ENCODE measurements at places on chromosomes 12 and 14. TPM values are rescaled to one million over a fixed set of nuclear protein-coding genes. Genes with fewer than 3 reads are reported as not detected.

Gene PKP2
- 0.52 TPM for polyA plus RNA-seq

GRCh38 chr14:100234511-100234910, 4.4 kb upstream of the YY1 start:
- H3K36me3 ChIP-seq = no peaks in the 10 kb centered on the region
- no peaks in the 10 kb centered on the region for H3K27me3 ChIP-seq
- H3K27ac ChIP-seq = peak overlapping the region; percentile 48
- H3K4me3 ChIP-seq = no peak overlapping the region
- peaks cover 39% of the 10 kb centered on the region for H3K4me1 ChIP-seq

- H3K36me3 ChIP-seq = no peaks in the 10 kb centered on the region
- H3K4me1 ChIP-seq = peaks cover 11% of the 10 kb centered on the region
- H3K4me3 ChIP-seq = no peak overlapping the region
- no peak overlapping the region for H3K27ac ChIP-seq
Observed at GRCh38 chr12:10715491-10715890, 7.6 kb downstream of the YBX3 start.

Gene GPR84
- polyA plus RNA-seq = not detected

Gene GZMB
- polyA plus RNA-seq = 0.82 TPM

GRCh38 chr14:44960146-44960545, 1.6 kb downstream of the KLHL28 start:
- H3K36me3 ChIP-seq = no peaks in the 10 kb centered on the region
- peak overlapping the region; percentile 28 for H3K27ac ChIP-seq
- no peak for DNase-seq
- peaks cover 84% of the 10 kb centered on the region for H3K4me1 ChIP-seq
- H3K4me3 ChIP-seq = peak overlapping the region; percentile 93

GRCh38 chr14:33567731-33568130, 383.1 kb downstream of the EGLN3 start:
- DNase-seq = no peak
- H3K4me1 ChIP-seq = no peaks in the 10 kb centered on the region
- H3K36me3 ChIP-seq = no peaks in the 10 kb centered on the region
- H3K27ac ChIP-seq = no peak overlapping the region
- H3K27me3 ChIP-seq = no peaks in the 10 kb centered on the region

Gene TMEM229B
- polyA plus RNA-seq = 28.9 TPM

Gene ESPL1
- 0.16 TPM for polyA plus RNA-seq

GRCh38 chr12:107178776-107179175, 85.4 kb upstream of the CRY1 start:
- no peak overlapping the region for H3K4me3 ChIP-seq
- no peaks in the 10 kb centered on the region for H3K4me1 ChIP-seq
- H3K27ac ChIP-seq = no peak overlapping the region
- DNase-seq = peak; percentile 25

GRCh38 chr12:78562368-78563205, 302.0 kb upstream of the SYT1 start:
- no peaks in the 10 kb centered on the region for H3K36me3 ChIP-seq
- no peaks in the 10 kb centered on the region for H3K27me3 ChIP-seq
- H3K4me1 ChIP-seq = no peaks in the 10 kb centered on the region

DNA sequence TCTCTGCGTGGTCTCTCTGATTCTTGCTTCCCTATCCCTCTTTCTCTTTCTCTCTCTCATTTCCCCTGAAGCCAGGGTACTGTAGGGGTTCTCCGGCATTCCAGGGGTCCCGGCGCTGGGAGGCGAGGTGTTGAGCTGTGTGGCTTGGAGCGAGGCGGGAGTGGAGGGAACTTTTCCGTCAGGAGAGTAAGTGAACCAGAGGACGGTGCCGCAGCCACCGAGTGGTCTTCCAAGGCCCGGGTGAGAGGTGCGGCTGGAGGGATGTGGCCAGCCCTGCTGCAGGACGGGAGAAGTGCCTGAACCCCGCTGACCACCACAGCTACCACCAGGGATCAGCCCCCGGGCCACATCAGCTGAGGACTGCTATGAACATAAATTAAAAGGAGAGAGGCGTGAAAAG, 68.2 kb upstream of the FAM181A start:
- no peak overlapping the region for H3K4me3 ChIP-seq
- H3K27ac ChIP-seq = no peak overlapping the region
- H3K27me3 ChIP-seq = no peaks in the 10 kb centered on the region
- DNase-seq = no peak
- H3K36me3 ChIP-seq = no peaks in the 10 kb centered on the region

GRCh38 chr14:76580967-76581366, 180.3 kb upstream of the VASH1 start:
- H3K4me3 ChIP-seq = no peak overlapping the region
- no peak overlapping the region for H3K27ac ChIP-seq
- no peak for DNase-seq
- H3K27me3 ChIP-seq = no peaks in the 10 kb centered on the region

DNA sequence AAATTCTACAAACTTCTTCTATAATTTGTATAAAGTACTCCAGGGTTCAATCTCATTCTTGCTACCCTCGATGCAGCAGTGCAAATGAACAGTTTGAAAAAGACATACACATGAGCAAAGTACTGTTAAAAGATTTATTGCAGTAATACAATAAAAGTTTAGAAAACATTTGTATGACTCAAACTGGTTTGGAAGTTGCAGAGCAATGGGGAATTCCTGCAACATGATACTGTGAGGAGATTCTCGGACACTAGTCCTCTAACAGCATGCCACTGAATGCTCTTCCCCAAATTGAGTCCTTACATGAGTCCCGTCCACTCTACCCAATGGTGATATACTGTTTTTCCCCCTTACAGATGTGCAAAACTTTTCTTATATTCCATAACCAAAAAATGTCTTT, 45.4 kb downstream of the ATG14 start:
- H3K27ac ChIP-seq = no peak overlapping the region
- no peaks in the 10 kb centered on the region for H3K4me1 ChIP-seq
- no peaks in the 10 kb centered on the region for H3K27me3 ChIP-seq
- H3K4me3 ChIP-seq = no peak overlapping the region
- DNase-seq = no peak

DNA sequence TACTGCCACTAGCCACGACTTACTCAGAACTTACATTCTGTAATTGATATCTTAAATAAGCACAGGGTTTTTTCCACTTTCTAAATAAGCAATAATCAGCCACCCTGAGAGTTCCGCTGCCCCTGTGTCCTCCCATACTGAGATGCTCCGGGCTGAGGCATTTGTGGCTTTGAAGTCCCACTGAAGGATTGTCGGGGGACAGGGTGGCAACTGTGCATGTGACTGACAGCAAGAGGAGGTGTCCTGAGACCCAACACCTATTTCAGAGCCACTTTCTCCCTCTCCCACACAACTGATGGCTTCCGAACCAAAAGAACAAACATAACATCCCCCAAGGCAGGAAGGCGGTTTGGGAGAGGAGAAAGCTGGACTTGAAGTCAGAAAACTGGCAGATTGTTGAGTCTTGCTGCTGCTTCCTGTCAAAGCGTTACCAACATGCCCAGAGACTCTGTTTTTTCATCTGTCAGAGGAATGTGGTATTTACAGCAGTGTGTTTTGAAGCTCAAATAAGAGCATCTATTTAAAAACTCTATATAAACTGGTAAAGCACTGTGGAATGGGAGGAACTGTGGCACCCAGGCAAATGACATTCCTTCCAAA, 157.9 kb upstream of the FKBP4 start:
- H3K27me3 ChIP-seq = peaks cover 5% of the 10 kb centered on the region
- no peaks in the 10 kb centered on the region for H3K36me3 ChIP-seq
- no peak overlapping the region for H3K27ac ChIP-seq
- H3K4me3 ChIP-seq = no peak overlapping the region
- peaks cover 6% of the 10 kb centered on the region for H3K4me1 ChIP-seq

DNA sequence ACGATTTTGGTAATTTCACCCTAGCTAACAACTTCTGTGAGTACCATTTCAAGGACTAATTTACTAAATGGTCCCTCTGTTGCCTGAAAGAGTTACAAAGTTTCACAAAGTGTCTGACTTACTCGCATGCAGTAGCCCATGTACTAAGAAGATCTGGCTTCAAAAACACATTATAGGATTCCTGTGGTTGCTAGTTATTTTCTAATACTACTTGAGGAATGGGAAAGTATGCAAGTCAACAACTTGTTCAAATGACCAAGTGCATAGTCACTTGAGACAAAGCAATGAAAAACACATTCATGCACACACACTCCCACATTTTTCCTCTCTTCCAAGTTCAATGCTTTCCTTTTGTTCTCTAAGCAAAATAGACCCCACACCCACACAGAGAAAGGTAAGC, 219.7 kb upstream of the TMPO start:
- no peak overlapping the region for H3K4me3 ChIP-seq
- H3K4me1 ChIP-seq = no peaks in the 10 kb centered on the region
- H3K27me3 ChIP-seq = peaks cover 4% of the 10 kb centered on the region
- H3K27ac ChIP-seq = no peak overlapping the region
- no peaks in the 10 kb centered on the region for H3K36me3 ChIP-seq

GRCh38 chr12:851913-852312, 97.6 kb downstream of the RAD52 start:
- no peak for DNase-seq
- no peaks in the 10 kb centered on the region for H3K27me3 ChIP-seq
- no peak overlapping the region for H3K27ac ChIP-seq
- H3K4me1 ChIP-seq = peaks cover 41% of the 10 kb centered on the region
- no peak overlapping the region for H3K4me3 ChIP-seq

GRCh38 chr14:99950181-99950580, 115.0 kb upstream of the EVL start:
- no peak overlapping the region for H3K27ac ChIP-seq
- no peaks in the 10 kb centered on the region for H3K36me3 ChIP-seq
- H3K27me3 ChIP-seq = peaks cover 13% of the 10 kb centered on the region
- peaks cover 14% of the 10 kb centered on the region for H3K4me1 ChIP-seq
- H3K4me3 ChIP-seq = no peak overlapping the region
- no peak for DNase-seq

DNA sequence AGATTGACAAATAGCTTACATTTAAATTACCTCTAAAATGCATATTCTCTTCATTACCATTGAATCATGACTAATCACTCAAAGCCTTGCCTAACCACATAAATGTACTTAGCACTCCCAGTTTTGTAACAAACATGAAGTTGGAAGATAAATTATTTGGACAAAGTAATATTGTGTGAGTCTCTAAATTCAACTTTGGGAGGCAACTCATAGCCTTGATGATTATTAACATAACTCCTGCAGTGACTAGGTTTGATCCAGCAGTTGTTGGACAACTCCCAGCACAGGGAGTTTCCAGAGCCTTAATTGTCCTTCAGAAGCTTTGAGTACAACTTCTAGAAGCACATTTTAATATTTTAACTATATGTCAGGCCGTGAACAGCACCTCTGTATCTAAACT, 153.4 kb upstream of the PDZRN4 start:
- H3K36me3 ChIP-seq = no peaks in the 10 kb centered on the region
- H3K4me1 ChIP-seq = no peaks in the 10 kb centered on the region
- H3K4me3 ChIP-seq = no peak overlapping the region

Gene GRIP1
- polyA plus RNA-seq = 0.52 TPM

Gene ATN1
- 0.16 TPM for polyA plus RNA-seq

Gene LRRC10
- not detected for polyA plus RNA-seq

Gene DEPDC4
- 0.95 TPM for polyA plus RNA-seq

- H3K36me3 ChIP-seq = no peaks in the 10 kb centered on the region
- no peaks in the 10 kb centered on the region for H3K27me3 ChIP-seq
- H3K4me1 ChIP-seq = no peaks in the 10 kb centered on the region
Observed at GRCh38 chr12:67758521-67758920, 110.0 kb downstream of the DYRK2 start.

- H3K36me3 ChIP-seq = no peaks in the 10 kb centered on the region
- H3K27ac ChIP-seq = no peak overlapping the region
- DNase-seq = no peak
- H3K27me3 ChIP-seq = no peaks in the 10 kb centered on the region
- H3K4me3 ChIP-seq = no peak overlapping the region
- peaks cover 20% of the 10 kb centered on the region for H3K4me1 ChIP-seq
Observed at GRCh38 chr12:75959506-75959905, 72.1 kb downstream of the PHLDA1 start.

Gene IL22
- 0.67 TPM for polyA plus RNA-seq

DNA sequence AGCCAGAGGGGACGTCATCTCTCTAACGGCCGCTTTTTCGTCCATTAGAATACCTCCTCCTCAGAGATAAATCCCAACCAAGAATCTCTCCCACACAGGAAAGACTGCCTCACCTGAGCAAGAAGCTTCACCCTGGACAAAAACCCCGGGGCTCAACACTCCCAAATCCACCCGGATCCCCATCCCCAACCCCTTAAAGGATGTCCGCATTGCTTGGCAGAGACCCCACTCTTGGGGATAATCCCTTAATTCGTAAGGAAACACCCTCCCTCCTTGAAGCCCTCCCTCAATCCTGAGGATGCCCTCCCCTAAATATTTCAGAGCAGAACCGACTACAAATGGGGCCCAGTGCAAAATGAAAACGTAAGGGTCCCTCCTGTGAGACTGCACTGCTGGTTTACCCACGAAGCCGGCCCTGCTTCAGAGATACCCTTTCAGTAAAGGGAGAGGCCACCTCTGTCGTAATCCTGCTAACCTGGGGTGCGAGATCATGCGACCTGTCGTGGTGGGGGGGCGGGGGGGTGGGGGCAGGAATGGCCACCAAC, 655 bp upstream of the DYNLL1 start:
- peaks cover 19% of the 10 kb centered on the region for H3K4me1 ChIP-seq
- DNase-seq = no peak
- H3K36me3 ChIP-seq = no peaks in the 10 kb centered on the region
- H3K27ac ChIP-seq = peak overlapping the region; percentile 82
- H3K4me3 ChIP-seq = peak overlapping the region; percentile 94

DNA sequence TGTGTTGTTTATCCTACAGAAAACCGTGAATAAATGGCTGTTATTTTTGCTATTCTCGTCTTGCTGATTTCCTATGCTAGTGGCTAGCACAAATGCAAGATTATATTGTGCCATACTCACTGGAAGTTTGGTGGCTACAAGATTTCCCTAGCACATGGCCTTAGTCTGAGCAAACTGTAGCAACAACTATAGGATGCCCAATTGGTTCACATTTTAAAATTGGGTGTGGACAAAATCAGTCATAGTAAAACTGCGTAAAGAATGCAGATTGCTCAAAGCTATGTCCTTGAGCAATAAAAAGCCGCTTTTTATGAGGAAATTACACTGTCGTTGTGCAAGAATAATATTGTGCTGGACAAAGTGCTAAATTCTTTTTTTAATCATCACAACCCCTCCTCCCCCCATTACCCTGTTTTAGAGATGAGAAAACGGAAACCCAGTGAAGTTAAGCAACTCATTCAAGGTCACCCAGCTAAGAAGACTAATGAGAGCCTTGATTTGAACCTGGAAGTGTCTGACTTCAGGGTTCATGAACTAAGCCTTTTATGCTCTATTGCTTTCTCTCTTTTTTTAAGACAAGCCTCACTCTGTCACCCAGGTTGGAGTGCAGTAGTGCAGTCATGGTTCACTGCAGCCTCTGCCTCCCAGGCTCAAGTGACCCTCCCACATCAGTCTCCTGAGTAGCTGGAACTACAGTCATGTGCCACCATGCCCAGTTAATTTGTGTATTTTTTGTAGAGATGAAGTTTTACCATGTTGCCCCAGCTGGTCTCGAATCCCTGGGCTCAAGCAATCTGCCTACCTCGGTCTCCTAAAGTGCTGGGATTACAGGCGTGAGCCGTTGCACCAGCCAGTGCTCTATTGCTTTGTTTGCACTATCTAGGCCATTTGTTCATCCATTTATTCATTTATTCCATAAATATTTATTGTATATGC, 73.6 kb downstream of the SRGAP1 start:
- no peaks in the 10 kb centered on the region for H3K36me3 ChIP-seq
- no peak overlapping the region for H3K4me3 ChIP-seq
- H3K4me1 ChIP-seq = no peaks in the 10 kb centered on the region
- H3K27ac ChIP-seq = no peak overlapping the region
- H3K27me3 ChIP-seq = no peaks in the 10 kb centered on the region

Data from CD4-positive, alpha-beta memory T cell (primary cell).